Stimulated activated CD4-positive, alpha-beta T cell treated with anti-CD3 and anti-CD28 coated beads, TNF-alpha, amount 100 ng/mL, for 24 hours (primary cell): ENCODE measurements at places on chromosomes 2 and 18.
A peak's percentile ranks its signal among the peaks of the same experiment; 100 is the strongest.

DNA sequence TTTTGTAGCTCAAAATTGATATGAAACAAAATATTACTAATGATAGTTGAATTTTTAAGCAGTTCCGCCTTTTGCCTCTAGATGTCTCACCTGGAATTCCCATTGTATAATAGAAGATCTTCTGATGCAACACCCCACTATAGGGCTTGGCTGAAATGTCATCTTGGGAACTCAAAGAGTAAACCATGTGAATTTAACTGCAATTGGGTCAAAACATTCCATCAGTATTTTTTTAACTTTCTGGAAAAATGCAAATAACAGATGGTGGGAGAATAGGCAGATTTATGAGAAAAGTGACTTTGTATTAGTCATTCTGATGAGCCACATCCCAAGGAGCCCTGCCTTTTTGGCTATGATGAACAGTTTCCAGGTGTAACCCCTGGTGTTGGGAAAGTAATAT, 489.9 kb downstream of the NYAP2 start:
- DNase-seq = no peak

DNA sequence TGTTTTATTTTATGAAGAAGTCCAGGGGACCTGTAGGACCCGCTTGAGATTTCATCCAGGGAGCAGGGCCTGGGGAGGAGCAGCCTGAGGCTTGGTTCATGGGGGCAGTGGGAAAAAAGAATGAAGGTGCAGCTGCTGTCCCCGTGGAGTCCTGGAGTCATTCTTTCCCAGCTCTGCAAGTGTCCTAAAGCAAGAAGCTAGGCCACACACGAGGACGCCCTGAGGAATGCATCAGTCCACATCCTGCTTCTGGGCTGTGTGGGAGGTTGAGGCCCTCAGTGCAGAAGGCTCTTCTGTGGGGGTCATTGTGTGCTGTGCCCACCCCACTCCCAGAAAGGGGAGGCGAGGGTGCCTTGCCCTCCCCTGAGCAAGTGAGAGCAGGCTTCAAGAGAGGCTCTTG, 179.9 kb upstream of the HS6ST1 start:
- no peak for DNase-seq

GRCh38 chr2:65214843-65215242, 12.8 kb upstream of the ACTR2 start:
- DNase-seq = no peak

DNA sequence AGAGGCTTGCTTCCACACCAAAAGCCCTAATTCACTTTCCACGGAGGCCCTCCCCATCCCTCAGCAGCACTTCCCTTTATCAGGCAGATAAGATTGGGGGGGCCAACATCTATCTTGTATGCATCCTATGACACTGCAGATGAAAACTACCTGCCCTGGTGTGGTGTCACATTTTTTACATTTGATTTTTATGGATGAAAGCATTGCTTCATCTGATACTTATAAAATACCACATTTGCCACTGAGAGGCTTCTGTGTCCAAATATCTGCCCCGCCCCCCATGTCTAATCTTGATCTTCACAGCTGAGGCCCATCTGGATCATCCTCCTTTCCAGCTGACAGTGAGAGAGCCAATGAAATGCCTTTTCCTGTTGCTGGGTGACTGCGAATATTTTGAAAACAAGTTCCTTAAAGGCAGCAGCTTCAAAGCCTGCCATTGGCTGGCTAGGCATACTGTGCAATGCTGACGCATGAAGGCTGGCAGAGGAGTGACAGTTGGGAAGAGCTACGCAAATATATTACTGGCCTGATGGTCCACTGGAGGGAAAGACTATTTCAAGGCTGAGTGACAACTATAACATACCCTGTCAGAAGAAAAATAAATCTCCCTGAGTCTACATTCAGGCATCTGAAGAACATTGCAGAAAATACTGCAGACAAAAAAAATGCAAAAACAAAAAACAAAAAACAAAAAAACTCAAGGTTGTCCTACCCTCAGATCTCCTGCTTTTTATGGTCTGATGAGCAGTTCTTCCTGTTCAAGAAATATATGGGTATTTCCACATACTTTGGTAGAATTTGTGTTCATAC, 318.7 kb downstream of the PDE11A start:
- no peak for DNase-seq

DNA sequence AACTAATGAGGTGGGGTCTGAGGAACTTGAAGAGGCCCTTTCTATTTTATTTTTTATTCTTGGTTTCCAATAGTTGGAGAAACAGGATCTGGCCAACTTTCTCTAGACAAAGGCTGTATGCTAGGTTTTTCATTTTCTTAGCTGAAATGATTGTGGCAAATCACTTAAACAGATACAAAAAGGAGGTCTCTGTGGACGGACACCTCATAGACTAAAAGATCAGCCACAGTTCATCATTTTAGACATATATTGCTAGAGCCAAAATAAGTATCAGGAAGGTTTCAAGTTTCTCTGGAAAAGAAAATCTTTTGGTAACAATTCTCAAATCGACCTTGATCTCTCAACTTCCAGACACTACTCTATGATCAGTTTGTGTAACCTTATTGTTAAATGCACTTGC, 224.5 kb upstream of the REV1 start:
- no peak for DNase-seq

DNA sequence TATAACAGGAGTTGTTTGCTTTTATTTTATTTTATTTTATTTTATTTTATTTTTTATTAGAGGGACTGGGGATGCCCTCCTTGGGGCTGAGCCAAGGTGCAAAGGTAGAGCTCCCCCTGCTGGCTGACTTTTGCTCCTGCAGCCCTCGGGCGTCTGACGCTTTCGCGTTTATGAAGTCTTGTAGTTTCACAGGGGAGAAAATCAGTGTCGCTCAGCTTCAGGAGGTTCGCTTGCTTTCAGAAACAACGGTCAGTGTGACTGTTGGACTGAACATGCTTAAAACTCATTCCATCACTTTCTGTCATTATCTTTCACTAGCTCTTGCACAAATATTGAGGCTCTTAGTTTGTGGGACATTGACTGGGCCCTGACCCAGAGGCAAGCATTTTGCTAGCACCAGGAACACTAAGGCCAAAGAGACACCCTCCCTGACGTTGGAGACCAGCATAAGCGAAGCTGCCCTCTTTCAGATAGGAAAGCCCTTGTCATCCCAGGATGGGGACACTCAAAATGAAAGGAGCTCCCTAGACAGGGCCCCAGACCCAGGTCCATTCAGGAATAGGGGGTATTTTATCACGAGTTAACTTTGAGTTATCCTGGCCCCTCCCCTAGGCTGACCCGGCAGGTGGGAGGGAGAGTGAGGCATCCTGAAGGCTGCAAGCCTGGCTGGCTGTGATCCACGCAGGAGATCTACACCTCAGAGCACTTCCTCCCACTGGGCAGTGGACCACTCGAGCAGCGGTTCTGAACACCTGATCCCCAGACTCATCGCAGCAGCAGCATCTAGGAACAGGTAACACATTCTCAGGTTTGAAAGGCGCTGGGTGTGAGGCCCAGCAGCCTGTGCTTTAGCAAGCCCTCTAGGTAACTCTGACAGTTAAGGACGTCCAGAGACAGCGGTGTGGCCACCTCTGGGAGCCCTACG, 34.4 kb downstream of the LGALSL start:
- DNase-seq = peak; percentile 77

DNA sequence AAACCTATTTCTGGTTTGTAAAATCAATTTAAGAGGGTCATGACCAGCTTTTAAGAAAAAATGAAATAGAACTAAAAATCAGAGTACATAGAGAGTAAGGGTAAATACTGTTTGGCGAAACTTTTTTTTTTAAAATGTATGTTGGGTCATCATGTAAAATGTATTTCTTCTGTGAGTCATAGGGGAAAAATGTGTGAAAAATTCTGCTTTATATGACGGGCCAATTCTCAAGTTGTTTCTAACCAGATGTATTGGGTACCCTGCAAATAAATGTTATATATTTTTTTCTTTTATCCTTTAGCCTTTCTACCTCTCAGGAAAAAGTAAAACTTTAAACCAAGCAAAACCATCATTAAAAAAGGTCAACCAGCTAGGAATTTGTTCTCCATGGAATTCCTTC, 13.9 kb downstream of the AFTPH start:
- DNase-seq = no peak

GRCh38 chr2:21461754-21462240, 338.0 kb downstream of the TDRD15 start:
- no peak for DNase-seq

DNA sequence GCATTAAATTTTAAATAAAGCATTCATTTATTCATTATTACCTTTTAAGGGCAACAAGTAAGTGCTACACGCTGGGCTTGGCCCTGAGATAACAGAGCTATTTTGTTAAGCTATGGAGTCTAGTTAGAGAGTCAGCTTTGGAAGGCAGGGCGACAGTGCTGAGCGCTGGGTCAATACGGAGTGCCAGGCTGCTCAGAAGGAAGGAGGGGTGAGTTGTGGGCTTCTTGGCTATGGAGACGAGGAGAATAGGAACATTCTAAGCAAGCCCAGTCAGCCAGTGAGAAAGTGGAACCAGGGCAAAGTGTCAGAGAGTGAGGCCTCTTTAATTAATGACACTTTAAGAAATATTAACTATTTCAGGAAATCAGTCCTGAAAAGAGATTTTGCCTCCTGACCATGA, 288.4 kb downstream of the LRRTM1 start:
- DNase-seq = no peak

DNA sequence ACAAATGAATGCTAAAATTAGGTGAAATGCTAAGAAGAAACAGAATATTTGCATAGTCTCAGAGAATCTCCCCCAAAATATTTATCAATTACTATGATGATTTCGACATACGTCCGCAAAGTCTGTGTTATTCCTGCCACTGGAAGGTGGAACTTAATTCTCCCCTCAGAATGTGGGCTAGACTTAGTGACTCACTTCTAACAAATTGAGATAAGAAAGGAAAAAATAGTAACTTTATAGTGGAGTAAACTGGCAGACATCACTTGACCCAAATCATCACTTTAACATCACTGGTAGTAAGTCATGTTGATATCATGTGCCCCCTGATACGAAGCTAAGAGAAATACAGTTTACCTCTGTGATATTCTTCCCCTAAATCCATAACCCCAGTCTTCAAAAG, 23.5 kb downstream of the HADHB start:
- DNase-seq = no peak

DNA sequence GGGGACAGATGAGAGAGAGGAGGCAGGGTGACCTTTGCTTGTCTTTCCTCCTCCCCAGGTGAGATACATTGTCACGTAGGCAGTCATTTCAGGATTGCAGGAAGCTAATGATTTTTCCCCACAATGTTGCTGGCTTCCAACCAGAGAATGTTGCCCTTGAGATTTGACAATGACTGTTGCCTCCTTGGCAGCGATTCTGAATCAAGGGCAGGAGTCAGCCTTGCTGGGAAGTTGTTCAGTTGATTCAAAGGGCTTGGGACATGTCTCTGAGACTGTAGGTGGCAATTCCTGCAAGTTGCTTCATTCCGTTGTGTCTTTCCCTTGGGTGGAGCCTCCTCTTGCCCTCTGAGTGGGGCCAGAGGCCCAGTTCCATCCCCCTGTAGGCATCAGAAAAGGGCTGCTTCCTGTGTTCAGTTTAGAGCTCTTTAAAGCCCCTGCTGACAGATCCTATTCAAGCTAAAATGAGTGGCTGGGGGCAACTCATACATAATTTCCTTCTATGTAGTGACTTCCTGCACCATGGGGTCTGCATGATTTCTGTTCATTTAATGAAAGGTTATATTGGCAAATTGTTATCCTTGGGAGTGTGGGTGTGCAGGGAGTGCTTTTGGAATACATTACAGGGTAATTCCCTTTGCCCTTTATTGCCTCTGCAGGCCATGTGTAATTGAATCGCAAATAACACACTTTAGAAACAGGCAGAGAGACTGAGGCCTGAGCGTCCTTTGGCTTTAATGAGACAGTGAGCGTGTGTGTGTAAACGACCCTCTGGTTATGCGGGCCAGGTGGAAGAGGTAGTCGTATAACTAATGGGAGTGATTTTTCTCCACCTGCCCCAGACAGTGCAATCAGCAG, 52.4 kb downstream of the GPR39 start:
- no peak for DNase-seq

GRCh38 chr2:120737340-120738101, 1.9 kb downstream of the GLI2 start:
- DNase-seq = no peak

DNA sequence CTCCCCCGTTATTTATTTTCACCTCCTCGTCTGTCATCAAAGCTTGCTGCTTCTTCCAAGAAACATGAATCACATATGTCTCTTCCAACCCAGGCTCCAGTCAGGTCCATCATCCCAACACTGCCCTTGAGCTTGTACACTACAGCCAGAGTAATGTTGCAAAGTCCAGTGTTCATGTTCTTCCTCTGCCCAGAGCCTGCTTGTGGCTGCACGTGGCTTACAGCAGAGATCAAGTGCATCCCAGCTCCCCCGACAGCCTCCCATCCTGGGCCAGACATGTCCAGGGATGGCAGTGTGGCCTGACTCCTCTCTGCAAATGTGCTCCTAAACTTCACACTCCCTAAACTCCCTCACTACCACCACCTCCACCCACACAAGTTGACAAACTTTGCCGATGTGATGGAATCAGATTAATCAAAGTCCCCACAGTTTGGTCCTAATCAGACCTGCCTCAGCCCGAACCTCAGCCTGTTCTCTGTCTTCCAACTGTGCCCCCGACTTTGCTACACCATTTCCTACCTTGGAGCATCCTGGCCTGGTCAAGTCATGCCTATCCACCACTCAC, 54.2 kb upstream of the MAPRE3 start:
- DNase-seq = no peak

DNA sequence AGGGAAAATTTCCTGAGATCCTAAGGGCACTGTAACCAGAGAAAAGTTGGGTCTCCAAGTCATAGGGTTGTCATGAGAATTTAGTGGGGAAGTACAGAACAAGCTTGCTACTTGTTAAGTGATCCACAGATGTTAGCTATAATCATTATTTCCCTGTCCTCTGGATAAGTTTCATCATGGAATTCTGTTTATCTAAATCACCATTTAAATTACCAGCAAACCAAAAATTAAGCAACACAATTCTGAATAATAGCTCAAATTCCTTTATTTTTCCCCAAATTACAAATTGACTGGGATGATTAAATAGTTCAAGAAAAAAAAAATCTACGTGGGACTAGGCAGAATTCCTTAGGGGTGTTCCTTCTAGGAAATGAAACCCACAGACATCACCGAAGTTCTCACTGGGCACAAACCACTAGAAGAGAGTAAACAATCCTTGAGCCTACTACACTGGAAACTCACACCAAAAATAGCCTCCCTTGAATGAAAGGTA, 159.5 kb downstream of the COL6A3 start:
- no peak for DNase-seq
